ENCODE measurements at places on chromosomes 12 and 14.

GRCh38 chr12:54662026-54662425 lies 13.9 kb upstream of the DCD start:
- DNase-seq: no peak

DNA sequence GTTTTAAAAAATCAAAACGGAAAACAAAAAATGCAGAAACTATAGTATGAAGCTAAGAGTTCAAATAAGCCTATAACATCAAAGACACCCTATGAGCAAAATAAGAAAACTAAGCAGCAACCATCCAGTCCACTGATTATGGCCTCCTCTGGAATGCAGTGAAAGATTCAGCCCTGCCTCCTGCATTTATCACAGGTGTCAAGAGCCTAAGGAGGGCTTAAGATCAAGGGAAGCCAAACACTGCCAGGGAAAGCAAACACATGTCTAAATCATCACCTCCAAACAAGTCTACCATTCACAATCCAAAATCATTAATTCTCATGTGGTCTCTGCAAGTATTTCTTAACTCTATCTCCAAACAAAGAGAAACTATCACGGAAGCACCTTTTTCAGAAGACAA lies 28.4 kb downstream of the SARNP start:
- DNase-seq: no peak

- no peak for DNase-seq
Measured at GRCh38 chr12:108821407-108822397, 35.7 kb downstream of the SSH1 start.

DNA sequence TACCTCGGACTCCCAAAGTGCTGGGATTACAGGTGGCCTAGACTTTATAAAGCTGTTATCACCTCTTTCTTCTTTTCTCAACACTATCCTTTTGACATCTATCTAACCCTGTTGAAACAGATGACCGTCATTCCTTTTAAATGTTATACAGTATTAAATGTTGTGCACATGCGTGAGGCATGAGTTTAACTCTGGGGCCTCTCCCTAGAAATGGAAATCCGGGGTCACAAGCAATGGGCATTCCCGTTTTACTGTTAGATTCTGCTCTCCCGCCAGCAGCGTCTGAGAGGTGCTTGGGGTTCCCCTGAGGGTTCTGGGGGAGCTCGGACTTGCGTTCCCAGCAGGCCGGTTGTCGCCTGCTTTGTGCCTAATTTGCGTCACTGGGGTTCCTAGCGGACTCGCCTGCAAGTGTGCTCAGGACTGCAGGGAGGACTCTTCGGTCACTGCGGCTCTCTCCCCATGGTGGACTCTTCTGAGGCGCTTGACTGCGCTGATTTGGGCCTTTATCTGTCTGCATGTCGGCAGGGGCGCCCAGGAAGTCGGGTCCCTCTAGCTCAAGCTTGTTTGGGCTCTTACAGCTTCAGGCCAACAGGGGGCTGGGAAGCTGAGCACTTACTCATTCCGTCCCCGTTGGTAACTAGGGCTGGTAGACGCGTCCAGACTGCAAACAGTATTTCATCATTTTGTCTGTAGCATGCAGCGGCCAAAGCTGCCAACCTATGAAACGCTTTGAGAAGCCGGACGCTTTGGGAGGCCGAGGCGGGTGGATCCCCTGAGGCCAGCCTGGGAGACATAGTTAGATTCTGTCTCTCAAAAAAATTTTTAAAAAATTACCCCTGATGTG lies 1.2 kb upstream of the RAN start:
- peak; percentile 70 for DNase-seq

- no peak for DNase-seq
Measured at GRCh38 chr12:21828779-21829178, 54.3 kb upstream of the KCNJ8 start.

DNA sequence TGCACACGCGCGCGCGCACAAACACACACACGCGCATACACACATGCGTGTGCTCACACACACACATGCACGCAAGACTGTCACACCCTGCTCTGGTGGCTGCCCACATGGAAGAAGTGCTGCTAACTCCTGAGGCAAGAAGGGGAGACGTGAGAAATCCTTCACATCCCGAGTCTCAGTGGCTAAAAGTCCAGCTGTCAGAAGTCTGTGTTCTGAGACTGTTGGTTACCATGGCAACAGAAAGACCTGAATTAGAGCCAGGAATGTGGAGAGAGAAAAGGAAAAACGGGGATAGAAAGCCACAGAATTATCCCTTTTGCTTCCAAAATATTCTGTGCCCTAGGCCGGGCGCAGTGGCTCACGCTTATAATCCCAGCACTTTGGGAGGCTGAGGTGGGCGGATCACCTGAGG lies 71.2 kb downstream of the PPFIBP1 start:
- DNase-seq: no peak

DNA sequence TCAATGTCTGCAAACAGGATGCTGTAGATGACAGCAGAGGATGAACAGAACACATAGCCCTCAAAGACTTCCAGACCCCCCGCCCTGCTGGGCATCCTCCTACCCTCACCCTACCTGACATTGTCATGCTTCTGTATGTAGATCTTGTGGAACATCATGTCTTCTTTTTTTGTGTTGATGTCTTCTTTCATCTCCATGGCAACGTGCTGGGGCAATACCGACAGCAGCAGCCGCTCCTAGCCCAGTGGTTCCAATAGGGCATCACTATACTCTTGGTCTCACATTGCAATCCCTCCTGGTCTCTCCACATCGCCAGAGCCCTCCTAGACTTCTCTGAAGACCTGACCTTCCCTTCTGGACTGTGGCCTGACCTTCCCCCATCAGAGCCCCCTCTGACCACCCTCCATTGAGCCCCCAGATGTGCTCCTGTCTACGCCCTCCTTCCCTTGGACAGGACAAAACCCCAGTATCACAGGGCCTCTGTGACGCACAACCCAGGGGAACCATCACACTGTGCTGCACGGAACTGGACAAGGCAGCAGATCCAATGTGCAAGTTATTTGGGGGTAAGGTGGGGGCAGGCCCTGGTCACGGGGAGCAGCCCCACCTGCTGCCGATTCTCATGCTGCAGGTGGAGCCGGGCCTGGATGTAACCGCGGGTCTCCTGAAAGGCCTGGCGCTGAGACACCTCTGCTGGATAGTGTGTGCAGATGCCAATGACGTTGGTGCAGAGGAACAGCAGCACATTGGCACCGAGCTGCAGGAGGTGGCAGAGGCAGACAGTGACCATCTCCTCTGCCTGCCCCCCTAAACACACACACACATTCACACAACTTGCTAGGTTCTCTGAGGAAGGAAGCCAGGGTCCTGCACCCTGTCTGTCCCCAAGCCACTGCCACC lies 11.1 kb downstream of the ADCY6 start:
- no peak for DNase-seq

- no peak for DNase-seq
Measured at GRCh38 chr12:121404734-121405133, 4.8 kb downstream of the RNF34 start.

GRCh38 chr12:26097046-26097878 lies 27.6 kb downstream of the BHLHE41 start:
- peak; percentile 52 for DNase-seq

DNA sequence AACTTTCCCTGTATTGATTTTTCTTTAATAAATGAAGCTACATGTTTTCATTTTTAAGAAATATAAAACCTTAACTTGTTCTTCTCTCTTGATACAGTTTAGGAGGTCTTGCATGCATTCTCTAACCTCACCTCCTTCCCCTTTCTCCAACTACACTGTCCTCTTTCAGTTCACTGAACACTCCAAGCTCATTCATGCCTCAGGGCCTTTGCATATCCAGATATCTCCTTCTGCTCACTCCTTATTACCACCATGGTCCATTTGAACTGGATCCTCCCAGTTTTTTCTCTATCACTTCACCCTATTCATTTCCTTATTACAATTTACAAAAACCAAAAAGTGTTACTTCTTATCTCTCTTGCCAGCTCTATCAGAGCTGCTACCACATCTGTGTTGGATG lies 242.9 kb upstream of the PLEKHG7 start:
- DNase-seq: no peak

DNA sequence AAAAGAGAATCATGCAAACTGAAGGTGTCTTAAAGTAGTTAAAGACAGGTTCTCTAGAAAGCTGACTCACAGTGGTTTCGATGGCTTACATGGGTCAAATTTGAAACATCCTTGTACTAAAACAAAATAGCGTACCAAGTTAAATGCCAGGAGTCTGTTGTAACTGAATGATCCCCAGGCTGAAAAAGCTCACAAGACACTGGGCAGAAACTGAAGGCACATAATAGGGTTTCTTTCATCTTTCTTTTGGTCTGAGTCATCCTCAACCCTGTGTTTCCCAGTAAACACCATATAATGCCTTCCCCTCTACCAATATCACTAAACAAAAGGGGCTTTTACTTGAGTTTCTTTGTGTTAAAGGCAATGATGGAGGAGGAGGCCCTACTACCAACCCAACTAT lies 12.8 kb downstream of the ZFYVE1 start:
- no peak for DNase-seq

GRCh38 chr12:117053050-117053400 lies 46.2 kb downstream of the TESC start:
- DNase-seq: no peak

DNA sequence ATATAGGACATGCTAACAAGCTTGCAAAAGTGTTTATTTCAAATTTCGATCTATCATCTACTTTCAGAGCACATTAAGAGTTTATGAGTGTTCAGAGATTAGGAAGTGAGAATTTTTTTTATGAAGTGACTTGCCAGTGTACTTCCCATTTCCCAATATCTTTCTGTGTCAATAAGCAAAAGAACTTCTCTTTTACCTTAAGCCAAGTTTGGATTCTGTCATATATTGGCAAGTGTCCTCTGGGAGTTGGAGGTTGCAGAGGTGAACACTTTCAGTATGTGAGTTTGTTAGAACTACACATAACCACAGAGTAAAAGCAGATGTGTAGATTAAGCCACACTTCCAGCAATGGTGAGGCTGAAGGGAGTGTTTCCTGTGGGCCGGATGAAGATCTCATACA lies 16.6 kb upstream of the KLRF1 start:
- no peak for DNase-seq

DNA sequence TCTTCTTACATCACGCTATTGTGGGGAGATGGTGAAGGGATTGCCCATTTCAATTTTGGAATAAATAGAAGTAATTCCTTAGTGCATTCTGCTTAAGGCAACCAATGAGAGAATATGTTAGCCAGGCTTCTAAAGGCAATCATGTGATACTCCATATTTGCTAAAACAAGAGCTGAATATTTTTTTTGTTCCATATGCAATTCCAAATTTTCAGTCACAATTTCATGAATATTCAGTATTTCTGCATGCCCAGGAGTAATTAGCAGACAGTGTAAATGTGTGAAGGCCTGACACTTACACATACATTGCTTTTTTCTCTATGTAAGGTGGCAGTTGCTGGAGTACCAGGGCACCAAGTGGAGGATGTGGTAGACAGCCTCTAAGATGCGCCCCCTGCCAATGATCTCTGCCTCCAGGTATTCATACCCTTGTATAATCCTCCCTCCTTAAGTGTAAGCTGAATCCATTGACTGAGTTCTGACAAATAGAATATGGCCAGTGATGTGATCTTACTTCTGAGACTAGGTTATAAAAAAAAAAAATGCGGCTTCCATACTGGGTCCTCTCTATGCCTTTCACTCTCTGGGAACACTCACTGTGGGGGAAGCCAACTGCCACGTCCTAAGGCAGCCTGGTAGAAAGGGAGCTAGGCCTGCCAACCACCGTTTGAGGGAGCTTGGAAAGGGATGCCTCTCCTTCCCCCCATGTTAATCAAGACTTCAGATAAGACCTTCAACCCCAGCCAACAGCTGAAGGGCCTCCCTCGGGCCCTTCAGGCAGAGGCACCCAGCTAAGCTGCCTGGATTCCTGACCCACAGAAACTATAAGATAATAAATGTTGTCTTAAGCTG lies 62.7 kb upstream of the PTGR2 start:
- DNase-seq: no peak

- DNase-seq: no peak
Measured at GRCh38 chr12:34288963-34289345, 266.7 kb downstream of the ALG10 start.

DNA sequence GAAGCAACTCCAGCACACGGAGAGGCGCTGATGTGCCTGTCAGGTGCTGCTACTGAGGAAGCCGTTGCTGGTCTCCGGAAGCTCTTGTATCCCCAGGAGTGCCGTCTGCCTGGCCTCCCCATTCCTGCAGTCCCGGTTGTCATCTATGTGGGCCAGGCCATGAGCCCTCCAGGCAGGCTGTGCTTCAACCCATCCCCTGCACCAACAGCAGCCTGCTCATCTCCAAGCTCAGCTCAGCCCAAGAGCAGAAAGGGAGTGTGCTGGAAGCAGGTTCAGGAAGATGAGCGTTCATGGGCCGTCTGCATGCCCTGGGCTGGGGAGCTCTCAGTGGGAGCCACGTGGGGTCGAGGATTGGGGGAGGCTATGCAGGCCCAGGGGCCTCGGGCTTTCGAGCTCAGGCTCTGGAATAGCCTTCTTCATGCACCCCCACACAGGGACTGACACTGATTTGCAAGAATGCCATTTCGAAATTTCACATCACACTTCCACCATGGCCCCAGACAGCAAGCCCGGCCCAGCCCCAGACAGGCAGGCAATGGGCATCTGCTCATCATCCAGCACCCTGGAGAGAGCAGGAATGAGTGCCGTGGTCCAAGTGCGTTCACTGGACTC lies 164.5 kb downstream of the KIF26A start:
- DNase-seq: no peak

DNA sequence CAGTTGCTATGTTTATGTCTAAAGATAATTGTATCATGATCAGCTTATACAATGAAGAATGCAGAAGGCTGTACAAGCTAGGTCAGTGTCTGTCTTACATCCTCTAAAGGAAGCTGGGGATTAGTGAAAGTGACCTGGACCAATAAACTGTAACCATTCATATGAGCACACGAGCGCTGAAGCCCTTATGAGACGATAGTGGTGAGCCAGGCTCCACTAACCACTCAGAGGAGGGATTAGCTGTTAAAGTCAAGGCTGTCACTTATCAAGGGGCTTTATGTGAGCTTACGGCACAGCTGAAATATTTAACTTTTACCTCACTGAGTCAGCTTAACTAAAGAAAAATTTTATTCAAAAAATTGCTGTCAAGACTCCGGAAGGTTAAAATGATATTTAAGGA lies 30.3 kb downstream of the NDUFA12 start:
- no peak for DNase-seq

GRCh38 chr12:115032521-115032920 lies 348.5 kb upstream of the TBX3 start:
- DNase-seq: no peak

GRCh38 chr14:76267322-76268046 lies 108.5 kb upstream of the ESRRB start:
- no peak for DNase-seq

GRCh38 chr12:103456006-103456405 lies 39.8 kb downstream of the C12orf42 start:
- DNase-seq: no peak

DNA sequence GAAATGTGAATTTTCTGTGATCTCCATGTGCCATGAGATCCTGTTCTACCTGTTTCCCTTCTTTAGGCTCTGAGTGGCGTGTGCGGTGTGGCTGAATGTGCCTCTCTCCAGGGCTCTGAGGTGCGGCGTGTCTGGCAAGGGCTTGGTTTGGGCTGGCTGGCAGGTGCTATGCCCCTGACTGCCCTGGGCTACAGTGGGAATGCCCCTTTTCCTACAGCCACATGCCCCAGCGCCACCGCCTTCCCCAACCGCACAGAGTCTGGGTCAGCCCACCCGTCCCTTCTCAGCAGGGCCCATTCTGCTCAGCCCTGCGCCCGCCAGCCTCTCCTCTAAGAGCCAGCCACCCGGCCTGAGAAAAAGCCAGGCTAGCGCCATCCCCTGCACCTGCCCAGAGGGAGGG lies 24.7 kb downstream of the BTBD6 start:
- no peak for DNase-seq

Measured in activated naive CD4-positive, alpha-beta T cell treated with anti-CD3 and anti-CD28 coated beads, Interleukin-2, amount 50 U/mL, for 16 hours (primary cell).